ENCODE measurements at places on chromosomes 4 and X.

DNA sequence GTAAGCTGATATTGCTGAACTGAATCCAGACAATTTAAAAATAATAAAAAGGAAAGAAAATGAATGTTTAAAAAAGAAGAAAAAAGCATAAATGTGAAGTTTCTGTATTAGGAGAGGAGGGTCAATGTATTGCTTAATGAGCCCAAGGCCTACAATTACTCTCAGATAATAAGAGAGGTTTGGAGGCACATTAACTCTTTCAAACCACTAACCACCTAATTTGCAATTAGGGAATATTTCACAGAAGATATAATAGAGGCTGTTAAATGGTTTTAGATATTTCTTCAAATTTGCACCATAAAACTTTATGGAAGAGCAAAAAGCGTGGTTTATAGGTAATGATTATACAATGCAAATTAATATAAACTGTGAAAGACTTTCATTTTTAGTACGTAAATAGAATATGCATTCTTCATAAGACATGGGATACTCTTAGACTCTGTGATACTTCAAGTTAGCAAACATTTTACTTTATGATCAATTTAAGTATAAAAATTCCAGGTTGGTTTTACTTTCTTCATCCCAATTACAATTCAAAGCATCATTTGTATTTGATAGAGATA lies 364.2 kb upstream of the GALNTL6 start:
- DNase-seq: no peak

- DNase-seq: no peak
Observed at GRCh38 chr4:1478766-1479355, 72.6 kb upstream of the NKX1-1 start.

- DNase-seq: peak; percentile 43
Observed at GRCh38 chr4:10753336-10753735, 68.8 kb upstream of the CLNK start.

- no peak for DNase-seq
Observed at GRCh38 chr4:25092139-25092538, 61.4 kb upstream of the LGI2 start.

DNA sequence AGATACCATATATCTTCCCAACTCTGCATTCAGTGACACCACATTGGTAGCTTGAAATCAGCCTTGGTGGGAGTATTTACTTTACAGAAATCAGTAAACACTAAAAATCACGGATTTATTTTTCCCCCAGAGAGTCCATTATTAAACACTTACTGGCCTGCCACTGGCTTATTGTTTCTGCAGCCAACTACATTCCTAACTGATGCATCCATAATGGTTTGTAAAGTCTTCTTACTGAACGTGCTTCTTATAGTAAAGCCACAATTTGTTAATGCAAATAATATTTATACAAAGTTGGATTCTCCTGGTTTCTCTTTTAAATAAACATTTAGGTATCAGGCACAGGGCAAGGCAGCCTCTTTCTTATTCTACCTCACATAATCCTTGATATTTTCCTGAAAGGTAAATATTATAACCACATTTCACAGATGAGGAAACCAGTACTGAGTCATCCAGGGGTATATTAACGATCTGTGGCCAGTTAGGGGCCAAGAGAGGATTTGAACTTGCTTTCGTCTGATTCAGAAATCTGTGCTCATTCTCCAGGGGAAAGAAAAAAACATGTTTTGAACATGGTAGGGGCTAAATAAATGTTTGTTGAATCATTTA lies 136.5 kb downstream of the RAB28 start:
- DNase-seq: peak; percentile 44

- peak; percentile 34 for DNase-seq
Observed at GRCh38 chr4:121070696-121071639, 1.4 kb downstream of the NDNF start.

- no peak for DNase-seq
Observed at GRCh38 chr4:45897946-45898585, 225.8 kb downstream of the GABRG1 start.

- no peak for DNase-seq
Observed at GRCh38 chr4:10082459-10083272, 33.9 kb downstream of the WDR1 start.

GRCh38 chr4:16684097-16684496 lies 214.3 kb downstream of the LDB2 start:
- peak; percentile 86 for DNase-seq

DNA sequence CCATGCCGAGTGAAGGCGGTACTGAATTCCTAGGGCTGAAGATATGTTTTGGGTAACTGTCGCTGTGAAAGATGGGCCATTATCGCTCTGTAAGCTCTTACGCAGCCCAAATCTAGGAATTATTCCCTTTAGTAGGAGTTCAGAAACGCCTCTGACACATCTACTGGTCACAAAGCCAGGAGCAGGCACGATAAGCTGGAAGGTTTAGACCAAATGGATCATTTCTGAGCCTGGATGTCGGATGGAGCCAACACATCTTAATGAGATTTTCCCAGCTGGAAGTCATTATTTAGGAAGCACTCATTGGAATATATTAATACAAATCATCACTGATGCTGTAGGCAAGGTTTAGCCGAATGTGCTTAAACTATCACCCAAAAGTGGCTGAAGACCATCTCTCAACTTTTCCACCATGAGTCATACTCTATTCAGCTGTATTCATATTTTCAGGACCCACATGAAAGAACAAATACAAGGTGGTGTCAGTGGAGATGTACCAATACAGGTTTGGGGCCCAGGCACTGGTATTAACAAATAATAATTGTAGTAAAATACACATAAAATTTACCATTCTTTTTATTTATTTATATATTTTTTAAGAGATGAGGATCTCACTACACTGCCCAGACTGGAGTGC lies 34.2 kb upstream of the ATRX start:
- DNase-seq: no peak

DNA sequence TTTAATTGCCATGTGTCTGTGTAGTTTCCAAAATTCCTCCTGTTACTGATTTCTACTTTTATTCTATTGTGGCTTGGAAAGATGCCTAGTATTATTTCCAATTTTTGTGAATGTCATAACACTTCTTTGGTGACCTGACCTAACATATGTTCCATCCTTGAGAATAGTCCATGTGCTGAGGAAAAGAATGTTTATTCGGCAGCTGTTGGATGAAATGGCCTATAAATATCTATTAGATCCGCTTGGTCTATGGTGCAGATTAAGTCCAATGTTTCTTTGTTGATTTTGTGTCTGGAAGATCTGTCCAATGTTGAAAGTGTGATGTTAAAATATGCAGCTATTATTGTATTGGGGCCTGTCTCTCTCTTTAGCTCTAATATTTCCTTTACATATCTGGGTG lies 219.2 kb upstream of the HDX start:
- DNase-seq: no peak

- no peak for DNase-seq
Observed at GRCh38 chr4:129233691-129234090, 137.7 kb downstream of the C4orf33 start.

DNA sequence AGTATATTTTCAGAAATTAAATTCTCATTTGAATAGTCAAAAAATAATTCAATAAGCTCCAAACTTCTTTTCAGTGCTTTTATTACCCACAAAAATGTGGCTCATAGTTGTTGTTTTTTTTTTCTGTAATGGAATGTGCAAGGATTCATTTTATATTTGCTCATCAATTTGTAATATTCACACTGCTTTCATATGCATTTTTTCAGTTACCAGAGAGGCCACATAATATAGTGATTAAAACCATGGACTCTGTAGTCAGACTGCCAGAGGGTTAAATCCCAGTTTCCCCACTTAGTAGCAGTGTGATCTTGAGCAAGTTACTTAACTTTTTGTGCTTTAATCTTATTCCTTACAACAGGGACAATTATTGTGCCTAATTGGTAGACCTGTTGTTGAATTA lies 64.5 kb downstream of the FAM9B start:
- peak; percentile 35 for DNase-seq

DNA sequence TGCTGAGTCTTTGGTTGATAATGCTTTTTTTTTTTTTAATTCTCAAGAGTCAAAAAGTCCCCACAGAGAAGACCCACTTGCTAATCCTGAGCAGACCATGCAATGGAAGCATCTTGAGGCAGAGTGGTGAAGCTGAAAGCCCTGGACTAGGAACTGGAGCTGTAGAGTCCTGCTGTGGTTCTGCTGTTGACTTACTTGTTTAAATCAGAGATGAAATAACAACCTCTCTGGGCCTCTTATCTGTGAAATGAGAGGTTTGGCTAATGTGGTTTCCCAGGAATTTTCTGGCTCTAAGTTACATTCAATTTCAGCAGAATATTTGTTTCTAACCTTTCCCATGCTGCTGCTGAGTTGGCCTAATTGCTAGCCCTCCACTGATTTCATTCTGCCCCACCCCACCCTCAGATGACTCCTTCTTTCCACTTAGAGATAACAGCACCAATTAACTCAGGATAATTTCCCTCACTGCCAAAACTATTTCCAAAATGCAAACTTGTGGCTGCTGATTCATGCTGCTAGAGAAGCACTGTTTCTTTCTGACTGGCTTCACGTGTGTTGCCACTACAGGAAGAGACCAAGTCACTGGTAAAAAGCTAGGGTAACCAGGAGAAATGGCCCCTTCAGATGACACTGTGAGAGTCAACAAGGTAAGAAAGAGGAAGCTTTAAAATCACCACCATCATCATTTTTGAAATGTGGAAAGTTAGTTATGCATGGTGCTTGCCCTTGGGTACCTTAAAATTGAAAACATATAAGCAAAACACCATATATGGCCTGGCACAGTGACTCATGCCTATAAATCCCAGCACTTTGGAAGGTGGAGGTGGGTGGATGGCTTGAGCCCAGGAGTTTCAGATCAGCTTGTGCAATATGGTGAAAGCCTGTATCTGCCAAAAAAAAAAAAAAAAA lies 326.4 kb downstream of the DCHS2 start:
- DNase-seq: peak; percentile 98

- no peak for DNase-seq
Observed at GRCh38 chrX:39605866-39606265, 491.9 kb downstream of the BCOR start.

- no peak for DNase-seq
Observed at GRCh38 chr4:122788935-122789334, 37.7 kb upstream of the FGF2 start.

GRCh38 chrX:53294024-53294648 lies 12.8 kb upstream of the IQSEC2 start:
- DNase-seq: peak; percentile 16

- no peak for DNase-seq
Observed at GRCh38 chrX:63761639-63762038, 23.4 kb downstream of the ARHGEF9 start.

DNA sequence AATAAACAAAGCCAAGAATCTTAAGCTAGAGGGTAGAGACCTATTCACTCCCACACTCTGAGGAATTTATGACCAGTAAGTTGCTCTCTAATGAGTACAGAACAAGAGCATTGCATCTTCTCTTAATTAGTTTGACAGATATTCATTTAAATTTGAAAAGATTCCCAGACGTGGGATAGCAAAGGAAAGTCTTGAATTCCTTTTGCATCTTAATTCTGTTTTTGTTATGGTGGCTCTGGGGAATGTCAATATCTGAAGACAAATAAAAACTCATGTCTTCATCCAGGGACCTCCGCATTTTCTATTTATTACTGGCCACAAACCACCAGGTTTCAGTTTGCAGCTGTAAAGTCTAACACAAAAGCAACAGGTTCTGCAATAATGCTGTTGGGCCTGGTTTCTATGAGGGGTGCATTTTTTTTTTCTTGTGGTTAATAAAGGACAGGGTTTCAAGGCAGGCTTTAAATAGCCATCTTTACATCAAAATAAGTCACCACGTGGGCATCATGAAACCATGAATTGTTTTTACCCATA lies 172.3 kb downstream of the SHROOM3 start:
- peak; percentile 97 for DNase-seq

GRCh38 chr4:152784490-152785350 lies 5.0 kb downstream of the ARFIP1 start:
- peak; percentile 54 for DNase-seq

DNA sequence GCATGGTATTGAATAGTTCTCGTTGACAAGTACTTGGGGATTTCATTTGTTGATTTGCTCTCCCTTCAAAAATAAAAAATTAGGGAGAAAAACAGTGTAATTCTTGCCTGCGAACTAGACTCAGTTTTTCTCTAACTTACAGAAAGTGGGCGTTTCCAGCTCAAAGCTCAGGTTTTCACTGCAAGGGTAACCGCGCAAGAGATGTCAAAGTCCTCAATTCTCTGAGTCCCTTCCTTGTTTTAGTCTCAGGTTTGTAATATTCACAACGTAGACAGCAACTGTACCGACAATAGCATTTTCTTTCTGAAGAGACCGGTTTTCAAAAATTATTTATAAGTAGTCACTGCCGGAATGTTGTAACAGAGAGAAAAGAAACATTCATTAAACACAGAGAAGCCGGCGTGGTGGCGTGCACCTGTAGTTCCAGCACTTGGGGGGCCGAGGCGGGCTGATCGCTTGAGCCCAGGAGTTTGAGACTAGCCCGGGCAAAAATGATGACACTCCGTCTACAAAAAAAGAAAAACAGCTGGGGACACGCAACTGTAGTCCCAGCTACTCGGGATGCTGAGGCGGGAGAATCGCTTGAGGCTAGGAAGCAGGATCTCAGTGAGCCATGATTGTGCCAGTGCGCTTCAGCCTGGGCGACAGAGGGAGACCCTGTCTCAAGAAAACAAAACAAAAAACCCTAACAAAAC lies 774 bp downstream of the ZCCHC4 start:
- DNase-seq: peak; percentile 9
